Epithelial cell of alveolus of lung (primary cell): ENCODE measurements at places on chromosomes 6 and 20. TPM values are rescaled to one million over a fixed set of nuclear protein-coding genes. Genes with fewer than 3 reads are reported as not detected.

Gene SOX18
- 0.13 and 2.4 TPM in 2 replicates for total RNA-seq

Gene IP6K3
- 1.2 and 6.6 TPM in 2 replicates for total RNA-seq

Gene FILIP1
- 0.26 and 0.32 TPM in 2 replicates for total RNA-seq

Gene RIPPLY2
- total RNA-seq = not detected in 2 replicates

Gene TCP11
- total RNA-seq = not detected in 2 replicates

Gene TRIM40
- total RNA-seq = not detected in 2 replicates

Gene DNAAF9
- total RNA-seq = 6.5 and 11.3 TPM in 2 replicates

Gene SH3BGRL2
- total RNA-seq = 8.0 and 8.1 TPM in 2 replicates

Gene MYH7B
- total RNA-seq = not detected in 2 replicates

Gene EYS
- total RNA-seq = not detected in 2 replicates

Gene SLC22A2
- total RNA-seq = not detected in 2 replicates

Gene SUMO4
- 4.8 TPM in 1 of 2 replicates, not detected in the other for total RNA-seq

Gene TFAP2D
- total RNA-seq = not detected in 2 replicates

Gene LRP11
- total RNA-seq = 51.3 and 60.8 TPM in 2 replicates

Gene MAP1LC3A
- 52.6 and 60.4 TPM in 2 replicates for total RNA-seq

Gene F13A1
- 0.32 TPM in 1 of 2 replicates, not detected in the other for total RNA-seq

Gene PGC
- 0.24 TPM in 1 of 2 replicates, not detected in the other for total RNA-seq

Gene CFAP206
- 0.39 TPM in 1 of 2 replicates, not detected in the other for total RNA-seq

Gene RNF182
- 2.2 and 5.3 TPM in 2 replicates for total RNA-seq

Gene PAX1
- not detected in 2 replicates for total RNA-seq

Gene TUBB2A
- total RNA-seq = 38.0 and 160 TPM in 2 replicates

Gene IL20RA
- 0.26 and 2.9 TPM in 2 replicates for total RNA-seq

Gene MLN
- not detected in 2 replicates for total RNA-seq

Gene ARMC12
- total RNA-seq = 0.13 and 3.9 TPM in 2 replicates

Gene SRMS
- not detected in 2 replicates for total RNA-seq

Gene CRISP2
- total RNA-seq = not detected in 2 replicates

Gene HLA-DOB
- 0.16 and 0.26 TPM in 2 replicates for total RNA-seq

Gene CAGE1
- total RNA-seq = under 0.01 TPM in 1 of 2 replicates, not detected in the other

Gene MRPL18
- 75.6 and 96.3 TPM in 2 replicates for total RNA-seq

Gene NKX2-2
- not detected in 2 replicates for total RNA-seq

Gene PRSS35
- 1.6 and 3.7 TPM in 2 replicates for total RNA-seq

Gene AIF1
- total RNA-seq = not detected in 2 replicates

Gene PLCG1
- 53.1 and 53.5 TPM in 2 replicates for total RNA-seq

Gene PHF3
- total RNA-seq = 24.6 and 38.8 TPM in 2 replicates

Gene BPIFB2
- total RNA-seq = not detected in 2 replicates

Gene EYA2
- 0.24 and 1.2 TPM in 2 replicates for total RNA-seq

Gene FAM209B
- total RNA-seq = not detected in 2 replicates

Gene LRRN4
- 0.26 TPM in 1 of 2 replicates, not detected in the other for total RNA-seq

Gene TSHZ2
- total RNA-seq = 1.0 and 13.6 TPM in 2 replicates

Gene HMGCLL1
- 0.39 and 5.7 TPM in 2 replicates for total RNA-seq

Gene BFSP1
- total RNA-seq = 2.7 and 6.4 TPM in 2 replicates

Gene PLEKHG1
- total RNA-seq = 2.7 and 3.7 TPM in 2 replicates

Gene ZC2HC1B
- total RNA-seq = not detected in 2 replicates

Gene FAM110A
- 1.8 and 4.7 TPM in 2 replicates for total RNA-seq

Gene NPBWR2
- not detected in 2 replicates for total RNA-seq

Gene PRND
- 0.26 and 0.48 TPM in 2 replicates for total RNA-seq

Gene C6orf163
- total RNA-seq = 0.13 and 0.88 TPM in 2 replicates

Gene RPP40
- total RNA-seq = 9.1 and 14.9 TPM in 2 replicates

Gene CDH4
- total RNA-seq = 7.4 and 21.2 TPM in 2 replicates

Gene HEY2
- not detected in 2 replicates for total RNA-seq

Gene KCNK15
- not detected in 2 replicates for total RNA-seq

Gene SLPI
- 4.9 TPM in 1 of 2 replicates, not detected in the other for total RNA-seq
